ENCODE measurements at places on chromosomes 5 and 9.

GRCh38 chr5:116944183-116944582 lies 369.6 kb upstream of the SEMA6A start:
- DNase-seq: peak; percentile 94

DNA sequence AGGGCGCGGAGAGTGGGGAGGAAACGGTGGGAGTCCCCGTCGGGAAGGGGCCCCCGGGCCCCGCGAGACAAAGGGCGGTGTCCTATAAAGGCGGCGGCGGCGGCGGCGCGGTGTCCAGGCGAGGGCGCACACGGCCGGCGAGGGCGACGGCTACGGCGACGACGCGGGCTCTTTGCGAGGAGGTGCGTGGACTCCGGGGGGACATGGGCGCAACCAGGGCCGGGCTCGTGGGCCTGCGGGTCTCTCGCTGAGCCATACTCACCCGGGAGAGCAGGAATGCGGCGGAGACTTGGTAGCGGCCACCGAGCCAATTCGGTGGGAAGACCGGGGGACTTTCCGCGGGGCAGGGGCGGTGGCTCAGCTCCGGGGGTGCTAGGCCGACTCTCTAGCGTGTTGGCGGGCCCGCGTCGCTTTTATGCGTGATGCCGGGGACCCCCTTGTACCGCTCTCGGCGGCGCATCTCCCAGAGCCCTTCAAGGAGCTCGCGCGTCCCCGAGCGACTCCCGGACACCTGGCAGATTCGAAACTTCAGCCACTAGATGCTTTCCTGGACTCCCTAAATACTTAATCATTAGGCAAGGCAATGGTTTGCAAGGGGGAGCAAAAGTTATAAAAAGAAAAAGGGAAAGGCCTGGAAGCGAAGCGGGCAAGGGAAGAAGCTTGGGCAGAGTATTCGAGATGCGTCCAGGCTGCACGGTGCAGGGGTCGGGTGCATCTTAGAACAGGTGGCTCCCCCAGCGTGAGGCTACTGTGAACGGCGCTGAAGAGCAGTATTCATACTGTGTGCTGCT lies 5.9 kb upstream of the TAL2 start:
- DNase-seq: peak; percentile 61

DNA sequence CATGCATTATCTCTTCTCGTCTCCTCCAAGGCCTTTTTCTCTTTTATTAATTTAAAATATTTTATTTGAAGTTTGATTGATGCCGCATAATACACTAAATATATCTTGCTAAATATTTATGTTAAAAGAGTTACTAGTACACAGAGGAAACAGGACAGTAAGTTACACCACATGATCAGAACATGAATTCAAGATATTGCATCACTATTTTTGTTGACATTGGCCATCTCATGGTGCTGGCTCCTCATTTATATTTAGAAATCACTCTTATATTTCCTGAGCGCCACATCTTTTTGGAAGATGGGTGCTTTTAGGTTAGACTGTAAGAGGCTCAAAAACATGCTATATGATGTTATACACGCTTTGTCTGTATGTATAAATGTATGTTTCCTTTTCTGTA lies 23.0 kb downstream of the SPEF2 start:
- DNase-seq: no peak

- no peak for DNase-seq
Measured at GRCh38 chr5:113520429-113520828, 6.9 kb downstream of the YTHDC2 start.

- DNase-seq: peak; percentile 72
Measured at GRCh38 chr5:124634228-124634739, 112.2 kb downstream of the ZNF608 start.

DNA sequence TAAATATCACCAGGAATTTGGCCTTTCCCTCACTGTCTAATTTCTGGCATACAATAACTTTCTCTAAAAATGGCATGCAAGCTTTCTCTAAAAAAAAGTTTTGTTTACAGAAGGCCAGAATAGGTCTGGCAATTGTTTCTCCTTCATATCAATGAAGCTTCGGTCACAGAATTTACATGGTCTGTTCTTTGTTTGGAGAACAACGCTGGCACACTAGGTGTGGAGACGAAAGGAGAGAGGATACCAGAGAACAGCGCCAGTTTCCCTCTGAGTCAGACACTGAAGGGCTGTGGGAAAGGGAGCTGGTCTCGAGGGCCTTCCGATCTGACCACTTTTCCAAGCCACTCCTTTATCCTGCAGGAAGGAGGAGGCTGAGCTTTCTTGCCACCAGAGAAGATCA lies 60.1 kb upstream of the ITGA1 start:
- peak; percentile 89 for DNase-seq

- DNase-seq: no peak
Measured at GRCh38 chr5:174242573-174242972, 197.1 kb downstream of the NSG2 start.

DNA sequence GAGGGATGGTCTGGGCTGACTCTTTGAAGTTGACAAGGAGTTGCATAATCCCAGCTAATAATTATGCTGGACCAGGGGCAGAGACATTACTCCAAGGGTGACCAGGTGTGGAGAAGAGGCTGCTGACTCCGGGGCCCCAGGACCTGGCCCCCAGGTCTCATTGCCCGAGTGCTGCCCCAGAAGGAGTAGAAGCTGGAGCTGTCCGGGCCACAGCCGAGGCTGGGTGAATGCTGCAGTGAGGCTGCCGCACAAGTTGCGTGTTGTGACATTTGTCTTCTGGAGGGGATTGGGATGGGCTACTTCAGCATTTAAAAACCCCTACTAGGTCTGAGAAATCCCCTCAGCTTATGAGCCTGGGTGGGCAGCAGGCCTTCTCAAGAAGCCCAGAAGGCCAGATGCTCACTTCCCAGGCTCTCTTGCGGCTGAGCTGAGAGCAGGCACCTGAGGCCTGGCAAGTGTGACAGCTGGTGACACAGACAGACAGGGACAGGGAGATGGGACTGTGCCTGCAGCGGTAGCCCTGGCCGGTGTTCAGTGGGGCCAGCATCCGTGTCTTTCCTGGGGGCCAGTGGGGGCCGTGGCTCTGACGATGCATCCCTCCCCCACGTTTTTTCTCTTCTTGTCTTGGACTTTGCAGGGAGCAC lies 122.8 kb downstream of the KCNIP1 start:
- no peak for DNase-seq

GRCh38 chr9:95962936-95963335 lies 87.4 kb downstream of the ERCC6L2 start:
- DNase-seq: no peak

- peak; percentile 84 for DNase-seq
Measured at GRCh38 chr9:106420511-106420944, 442.4 kb upstream of the ZNF462 start.

DNA sequence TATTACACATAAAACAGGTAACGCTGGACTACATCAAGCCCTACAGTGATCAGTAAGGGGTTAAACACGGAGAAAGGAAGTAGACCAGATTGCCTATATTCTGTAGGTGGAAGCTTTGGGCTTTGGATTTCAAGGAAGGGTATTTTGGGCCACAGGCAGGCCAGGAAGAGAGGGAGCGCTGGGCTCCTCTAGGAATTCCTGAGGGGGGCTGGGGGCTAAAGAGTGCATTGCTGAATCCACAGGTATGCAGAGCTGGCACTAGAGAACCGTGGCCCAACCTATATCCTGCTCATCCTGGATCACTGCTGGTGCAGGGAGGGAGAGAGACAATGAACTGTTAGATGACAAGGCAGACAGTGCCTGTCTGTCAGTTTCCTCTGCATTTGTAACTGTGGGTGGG lies 367.1 kb downstream of the CSNK1G3 start:
- DNase-seq: peak; percentile 93

GRCh38 chr5:95892784-95893354 lies 68.8 kb downstream of the ELL2 start:
- peak; percentile 68 for DNase-seq

DNA sequence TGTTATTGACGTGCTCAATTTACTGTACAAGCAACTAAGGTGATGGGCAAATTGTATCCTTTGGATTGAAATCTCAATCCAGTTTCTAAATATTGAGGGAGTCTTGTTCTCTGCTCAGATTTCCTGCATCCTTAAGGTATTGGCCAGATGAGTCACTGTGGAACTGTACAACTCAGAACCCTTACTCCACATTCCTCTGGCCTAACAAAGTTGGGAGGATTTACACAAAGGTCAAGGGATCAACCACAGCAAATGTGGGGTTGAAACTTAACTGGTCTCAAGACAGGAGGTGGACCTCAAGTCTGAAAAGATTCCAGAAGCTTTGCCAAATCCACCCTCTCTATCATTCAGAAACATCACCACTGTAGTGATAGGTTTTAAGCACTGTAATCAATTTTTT lies 81.5 kb upstream of the AGXT2 start:
- no peak for DNase-seq

DNA sequence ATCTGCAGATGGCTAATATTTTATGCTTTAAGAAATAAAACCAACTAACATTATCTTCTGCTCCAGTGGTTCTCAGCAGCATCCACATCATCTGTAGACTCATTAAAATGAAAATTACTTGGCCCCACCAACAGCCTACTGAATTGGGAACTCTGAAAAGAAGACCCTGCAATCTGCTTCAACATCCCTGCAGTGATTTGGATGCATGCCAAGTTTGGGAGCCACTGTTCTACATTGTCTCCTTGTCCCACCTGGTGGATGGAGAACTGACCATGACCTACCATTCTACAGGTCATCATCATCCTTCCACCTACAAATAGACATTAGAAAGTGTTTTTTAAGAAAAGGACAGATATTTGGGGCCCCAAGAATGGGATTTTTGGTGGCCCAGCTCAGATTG lies 71.1 kb downstream of the ACER2 start:
- no peak for DNase-seq

GRCh38 chr5:66139318-66139712 lies 4.8 kb upstream of the SREK1 start:
- no peak for DNase-seq

- DNase-seq: no peak
Measured at GRCh38 chr9:5608298-5609225, 20.3 kb upstream of the RIC1 start.

DNA sequence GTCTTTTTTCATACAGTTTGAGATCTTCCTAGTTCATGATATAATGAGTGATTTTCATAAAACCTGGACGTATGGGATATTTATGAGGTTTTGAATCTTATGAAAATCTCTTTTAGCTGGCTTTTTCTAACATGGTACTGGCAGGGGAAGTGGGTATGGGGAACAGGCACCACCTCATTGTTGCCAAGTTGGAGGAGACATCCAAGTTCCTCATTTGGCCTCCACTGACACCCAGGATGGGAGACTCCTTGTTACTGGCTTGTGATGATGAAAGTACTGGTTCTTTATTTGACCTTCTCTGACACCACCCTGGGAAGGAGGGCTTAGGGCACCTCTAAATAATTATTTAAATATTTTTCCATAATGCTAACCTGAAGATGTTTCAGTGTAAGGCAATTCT lies 4.0 kb upstream of the TNPO1 start:
- DNase-seq: no peak

DNA sequence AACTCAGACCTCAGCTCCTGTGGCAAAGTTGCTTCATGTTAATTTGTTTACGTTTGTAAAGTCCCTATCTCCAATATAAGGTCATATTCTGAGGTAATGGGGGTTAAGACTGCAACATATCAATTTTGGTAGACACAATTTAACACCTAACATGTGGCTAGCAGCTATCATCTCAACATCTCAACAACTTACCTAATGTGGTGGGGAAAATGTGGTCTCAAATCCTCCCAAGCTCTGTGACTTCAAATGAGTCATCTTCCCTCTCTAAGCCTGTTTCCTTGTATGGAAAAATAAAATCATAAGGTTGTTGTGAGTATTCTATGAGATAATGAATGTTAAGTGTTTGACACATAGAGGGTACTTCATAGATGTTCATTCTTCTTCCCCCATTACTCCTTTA lies 443.3 kb downstream of the CDK5RAP2 start:
- DNase-seq: no peak

- no peak for DNase-seq
Measured at GRCh38 chr9:69470186-69470977, 145.4 kb downstream of the ENTREP1 start.

DNA sequence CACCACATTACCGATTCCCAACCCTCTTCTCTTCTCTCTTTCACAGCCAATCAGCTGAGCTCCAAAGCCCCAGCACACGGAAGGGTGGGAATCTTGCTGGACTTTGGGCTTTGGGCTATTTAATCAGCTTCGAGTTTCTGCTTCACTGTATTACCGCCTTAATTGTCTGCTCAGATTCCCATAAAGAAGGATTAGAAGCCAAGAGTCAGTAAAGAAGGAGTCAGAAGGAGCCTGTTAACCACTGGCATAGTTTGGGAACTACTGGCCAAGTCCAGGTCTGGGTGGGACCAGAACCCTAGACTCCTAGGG lies 4.4 kb downstream of the SPRY4 start:
- no peak for DNase-seq

DNA sequence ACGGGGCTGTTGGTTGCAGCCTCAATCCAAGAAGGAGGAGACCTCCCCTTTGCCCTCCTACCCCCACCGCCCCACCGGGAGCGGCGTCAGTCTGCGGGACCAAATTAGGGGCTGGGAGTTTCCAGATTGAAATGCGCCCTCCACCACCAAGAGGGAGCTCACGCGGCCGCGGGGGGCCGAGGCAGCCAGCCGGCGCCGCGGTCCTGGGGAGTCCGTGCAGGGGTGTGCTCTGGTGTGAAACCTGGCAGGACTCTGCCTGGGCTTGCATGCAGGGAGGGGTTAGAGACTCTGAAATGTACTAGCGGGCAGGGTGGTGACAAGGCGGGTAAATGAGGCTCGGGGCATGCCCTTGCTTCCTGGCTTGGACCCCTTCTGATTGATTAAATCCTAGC lies 989 bp upstream of the FBN2 start:
- DNase-seq: peak; percentile 84

DNA sequence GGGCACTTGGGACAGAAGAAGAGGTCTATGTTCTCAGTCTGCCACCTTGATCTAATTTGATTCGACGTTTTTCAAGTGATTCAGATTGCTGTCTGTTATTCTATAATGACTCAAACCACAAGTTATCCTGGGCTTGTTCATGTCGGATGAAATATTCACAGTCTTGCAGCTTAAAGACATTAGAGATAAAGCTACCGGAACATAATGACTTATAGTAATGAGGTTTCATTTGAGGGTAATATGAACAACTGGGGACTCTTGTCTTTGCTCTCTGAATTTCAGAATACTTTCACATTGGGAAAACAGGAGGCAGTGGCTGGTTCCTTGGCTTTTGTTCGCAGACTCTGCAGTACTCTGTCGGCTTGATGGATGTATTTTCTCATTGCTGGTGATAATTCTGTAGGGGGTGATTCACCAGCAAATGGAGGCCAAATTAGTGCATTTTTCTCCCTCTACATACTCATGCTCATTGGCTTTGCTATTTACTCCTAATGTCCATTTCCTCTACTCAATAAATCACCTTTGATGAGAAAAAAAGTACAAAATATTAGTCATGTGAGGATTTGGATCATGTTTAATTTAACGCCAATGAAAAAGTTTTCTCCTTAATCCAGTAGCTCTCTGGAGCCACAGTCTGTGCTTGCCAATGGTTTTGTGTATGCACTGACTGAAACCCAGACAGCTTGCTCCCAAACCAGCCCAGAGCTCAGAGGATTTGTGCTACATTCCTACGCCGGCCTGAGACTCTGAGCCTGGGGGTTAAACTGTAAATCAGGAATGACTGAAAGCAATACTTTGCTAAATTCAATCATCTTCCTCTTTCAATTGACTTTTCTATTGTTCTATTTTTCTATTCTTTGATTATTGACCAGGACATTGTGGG lies 154.7 kb upstream of the ANKH start:
- no peak for DNase-seq

GRCh38 chr5:59521476-59521875 lies 372.1 kb downstream of the PDE4D start:
- DNase-seq: no peak

- DNase-seq: no peak
Measured at GRCh38 chr5:64811050-64811640, 42.4 kb downstream of the CWC27 start.

- DNase-seq: no peak
Measured at GRCh38 chr5:119291877-119292276, 63.9 kb upstream of the TNFAIP8 start.

Data from islet precursor cell (in vitro differentiated cells).